Stimulated activated CD4-positive, alpha-beta T cell treated with anti-CD3 and anti-CD28 coated beads, Interleukin-1b, Interleukin-23, amount 100 ng/mL, for 48 hours (primary cell): ENCODE measurements at places on chromosomes 16 and 17.

DNA sequence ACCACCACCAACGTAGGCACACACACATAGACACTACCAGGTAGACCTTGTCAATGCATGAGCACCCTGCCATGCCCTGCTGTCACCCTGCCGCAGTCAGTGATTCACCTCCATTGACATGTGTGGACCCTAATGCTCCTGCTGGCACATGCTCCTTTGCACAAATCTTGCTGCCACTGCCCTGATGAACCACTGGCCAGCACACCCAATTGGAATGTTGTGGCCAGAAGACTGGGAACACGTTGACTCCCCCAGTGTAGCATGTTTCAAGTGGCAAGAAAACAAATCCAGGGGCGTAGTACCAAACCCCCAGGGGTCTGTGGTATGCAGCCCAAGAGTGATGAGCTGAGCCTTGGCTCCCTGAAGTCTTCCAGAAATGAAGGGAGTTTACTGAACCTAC is 486.4 kb upstream of the KIF2B start:
- DNase-seq, result no peak

GRCh38 chr16:89574681-89575246 is 794 bp upstream of the CPNE7 start:
- peak; percentile 55 for DNase-seq

- DNase-seq, result no peak
These were observed 36.7 kb downstream of the ZNRF1 start for GRCh38 chr16:75035410-75035968.

DNA sequence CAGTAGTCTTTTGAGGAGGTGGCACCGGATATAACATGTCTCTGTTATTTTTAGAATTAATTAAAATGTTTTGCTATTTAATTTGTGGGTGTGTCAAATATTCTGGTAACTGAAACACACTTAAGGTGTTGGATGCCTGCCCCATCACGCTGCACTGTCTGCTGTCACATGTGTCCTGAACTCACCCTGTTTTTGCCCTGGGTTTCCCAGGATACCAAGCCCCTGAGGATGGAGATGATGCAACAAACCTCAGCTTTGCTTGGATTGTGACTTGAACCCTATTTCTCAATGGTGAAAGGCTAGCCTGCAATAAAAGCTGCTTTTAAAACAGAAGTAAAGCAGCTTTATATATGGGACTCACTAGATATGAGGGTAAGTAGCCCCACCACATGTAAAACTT is 11.5 kb upstream of the DUSP14 start:
- no peak for DNase-seq

DNA sequence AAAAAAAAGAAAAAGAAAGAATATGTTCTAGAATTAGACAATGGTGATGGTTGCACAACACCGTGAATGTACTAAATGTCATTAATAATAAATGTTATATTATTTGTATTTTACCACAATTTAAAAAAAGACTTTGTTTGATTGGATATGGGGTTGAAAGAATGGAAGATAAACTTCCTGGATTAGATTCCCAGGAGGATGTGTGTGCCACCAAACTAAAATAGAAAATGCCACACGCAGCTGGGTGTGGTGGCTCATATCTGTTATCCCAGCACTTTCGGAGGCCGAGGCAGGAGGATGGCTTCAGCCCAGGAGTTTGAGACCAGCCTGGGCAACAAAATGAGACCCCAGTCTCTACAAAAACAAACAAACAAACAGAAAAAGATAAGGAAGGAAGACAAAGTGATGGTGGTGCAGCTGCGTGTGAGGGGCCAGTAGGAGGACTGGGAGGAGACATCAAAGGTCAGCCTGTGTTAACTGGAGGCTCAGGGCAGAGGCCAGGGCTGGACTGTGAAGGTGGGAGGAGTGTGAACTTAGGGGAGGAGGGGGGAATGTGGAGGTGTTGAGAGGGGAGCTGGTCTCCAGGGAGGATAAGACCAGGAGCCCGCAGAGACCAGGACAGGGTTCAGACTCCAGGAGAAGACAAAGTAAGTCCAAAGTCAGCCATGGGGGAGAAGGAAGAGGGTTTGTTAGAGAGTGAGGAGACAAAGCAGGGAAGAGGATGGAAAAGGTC is 4.1 kb downstream of the PECAM1 start:
- no peak for DNase-seq

GRCh38 chr16:57185446-57185944 is 344 bp downstream of the PSME3IP1 start:
- DNase-seq, result no peak

GRCh38 chr17:66403846-66404556 is 101.6 kb downstream of the PRKCA start:
- DNase-seq, result no peak

- no peak for DNase-seq
These were observed 3.1 kb upstream of the TLCD2 start for GRCh38 chr17:1713160-1713877.

- no peak for DNase-seq
These were observed 2.0 kb downstream of the SLC46A1 start for GRCh38 chr17:28404007-28404406.

DNA sequence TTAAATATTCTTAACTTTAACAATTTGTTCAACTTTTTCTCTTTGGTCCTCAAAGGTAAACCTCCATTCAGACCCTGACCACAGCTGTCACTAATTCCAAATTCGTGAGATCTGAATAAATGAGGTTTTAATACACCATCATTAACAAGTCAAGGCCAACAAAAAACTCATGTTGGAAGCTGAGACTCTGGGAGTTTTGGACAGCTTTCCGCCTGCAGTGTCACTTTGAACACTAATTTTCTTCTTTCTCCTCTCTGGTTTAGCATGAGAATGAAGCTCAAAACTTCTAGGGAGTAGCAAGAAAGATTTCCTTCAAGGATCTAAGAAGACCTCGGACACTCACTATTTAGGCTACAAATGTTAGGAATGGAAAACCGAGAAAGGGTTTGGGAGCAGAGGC is 32.7 kb upstream of the DNAH9 start:
- DNase-seq, result no peak

- DNase-seq, result no peak
These were observed 90.9 kb upstream of the BCAR1 start for GRCh38 chr16:75342308-75342811.

- DNase-seq, result no peak
These were observed 17.1 kb downstream of the LIG3 start for GRCh38 chr17:34997355-34997862.

DNA sequence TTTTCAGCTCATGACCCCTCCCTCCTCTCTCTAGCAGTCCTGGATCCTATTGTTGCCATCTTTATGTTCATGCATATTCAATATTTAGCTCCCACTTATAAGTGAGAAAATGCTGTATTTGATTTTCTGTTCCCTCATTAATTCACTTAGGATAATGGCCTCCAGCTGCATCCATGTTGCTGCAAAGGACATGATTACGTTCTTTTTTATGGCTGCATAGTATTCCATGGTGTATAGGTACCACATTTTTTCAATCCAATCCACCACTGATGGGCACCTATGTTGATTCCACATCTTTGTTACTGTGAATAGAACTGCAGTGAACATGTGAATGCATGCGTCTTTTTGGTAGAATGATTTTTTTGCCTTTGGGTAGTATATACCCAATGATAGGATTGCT is 188.4 kb downstream of the FOXL1 start:
- DNase-seq, result no peak

- DNase-seq, result no peak
These were observed 396.9 kb downstream of the CDH13 start for GRCh38 chr16:83023640-83024039.

DNA sequence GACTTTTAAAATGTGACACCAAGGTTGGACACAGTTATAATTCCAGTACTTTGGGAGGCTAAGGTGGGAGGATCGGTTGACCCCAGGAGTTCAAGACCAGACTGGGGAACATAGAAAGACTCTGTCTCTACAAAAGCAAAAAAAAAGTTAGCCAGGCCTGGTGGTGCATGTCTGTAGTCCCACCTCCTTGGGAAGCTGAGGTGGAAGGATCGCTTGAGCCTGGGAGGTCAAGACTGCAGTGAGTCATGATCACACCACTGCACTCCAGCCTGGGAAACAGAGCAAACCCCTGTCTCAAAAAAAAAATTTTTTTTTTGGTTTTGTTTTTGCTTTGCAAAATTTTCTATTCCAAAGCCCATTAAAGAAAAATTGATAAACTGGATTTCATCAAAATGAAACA is 281.4 kb downstream of the BCAS3 start:
- no peak for DNase-seq

- peak; percentile 6 for DNase-seq
These were observed 63.7 kb downstream of the SIAH1 start for GRCh38 chr16:48321317-48322036.

- no peak for DNase-seq
These were observed 59.8 kb upstream of the RBFOX3 start for GRCh38 chr17:79670537-79671084.

GRCh38 chr17:77613627-77614026 is 344.9 kb upstream of the TNRC6C start:
- no peak for DNase-seq

DNA sequence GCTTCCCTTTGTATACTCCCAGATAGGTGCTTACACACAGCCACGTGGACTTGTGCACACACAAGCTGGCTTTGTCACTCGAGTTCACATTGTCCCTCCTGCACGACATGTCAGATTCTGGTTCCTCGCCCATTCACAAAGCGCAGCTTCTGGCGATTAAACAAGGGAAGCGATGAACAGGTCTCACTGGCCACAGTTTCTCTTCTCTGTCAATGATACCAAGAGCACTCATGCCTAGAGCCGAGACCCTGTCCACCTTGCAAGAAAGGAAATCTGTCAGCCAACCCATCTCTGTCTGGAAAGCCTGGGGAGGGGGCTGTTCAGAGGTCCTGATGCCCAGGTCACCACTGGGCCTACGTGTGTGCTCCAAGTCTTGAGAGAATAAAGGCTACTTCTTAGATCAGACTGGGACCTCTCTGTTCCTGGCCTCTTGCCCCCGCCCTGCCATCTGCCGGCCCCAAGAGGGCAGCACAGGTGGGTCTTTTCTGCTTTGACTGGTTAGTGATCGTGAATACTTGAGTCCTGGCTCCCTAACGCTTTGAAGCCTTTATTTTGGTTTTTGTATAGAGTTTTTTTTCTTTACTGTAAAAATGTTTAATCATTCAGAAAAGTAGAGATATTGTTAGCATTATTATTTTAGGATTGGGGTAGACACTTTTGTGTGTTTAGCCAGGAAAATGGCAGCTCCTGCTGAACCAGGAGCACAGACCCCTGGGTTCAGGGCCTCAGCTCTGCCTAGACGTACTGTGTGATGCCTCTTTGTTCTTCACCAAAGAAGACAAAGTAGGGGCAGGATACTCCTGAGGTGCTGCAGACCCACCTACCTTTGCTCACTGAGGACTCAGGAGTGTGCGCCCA is 104.7 kb downstream of the MRM1 start:
- peak; percentile 50 for DNase-seq

GRCh38 chr17:45335721-45336120 is 18.9 kb upstream of the MAP3K14 start:
- DNase-seq, result no peak

GRCh38 chr16:58709333-58709732 is 24.8 kb upstream of the SLC38A7 start:
- DNase-seq, result no peak

- DNase-seq, result no peak
These were observed 178.8 kb downstream of the MAP2K6 start for GRCh38 chr17:69593351-69593715.

GRCh38 chr17:72205357-72205756 is 84.5 kb downstream of the SOX9 start:
- DNase-seq, result no peak

- no peak for DNase-seq
These were observed 41.0 kb downstream of the TADA2A start for GRCh38 chr17:37447641-37448040.

DNA sequence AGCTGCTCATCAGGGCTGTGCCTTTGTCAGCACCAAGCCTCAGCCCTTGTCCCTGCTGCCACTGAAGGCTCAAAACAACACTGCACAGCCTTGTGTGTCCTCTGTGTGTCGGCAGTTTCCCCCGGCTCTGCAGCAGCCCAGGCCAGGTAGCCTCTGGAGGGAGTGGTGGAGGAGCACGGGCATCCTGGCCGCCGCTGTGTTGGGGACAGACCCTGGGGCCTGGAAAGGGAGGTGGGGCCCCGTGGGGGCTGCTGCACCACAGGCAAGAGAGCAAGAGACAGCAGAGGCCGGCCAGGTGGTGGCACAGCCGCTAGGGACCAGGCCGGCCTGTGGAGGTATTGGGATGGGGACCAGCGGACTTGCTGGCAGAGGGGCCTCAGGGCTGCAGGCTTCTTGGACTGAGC is 96.9 kb upstream of the ZNF750 start:
- DNase-seq, result peak; percentile 0

- DNase-seq, result peak; percentile 20
These were observed 5.3 kb upstream of the EIF4A3 start for GRCh38 chr17:80152081-80152702.

DNA sequence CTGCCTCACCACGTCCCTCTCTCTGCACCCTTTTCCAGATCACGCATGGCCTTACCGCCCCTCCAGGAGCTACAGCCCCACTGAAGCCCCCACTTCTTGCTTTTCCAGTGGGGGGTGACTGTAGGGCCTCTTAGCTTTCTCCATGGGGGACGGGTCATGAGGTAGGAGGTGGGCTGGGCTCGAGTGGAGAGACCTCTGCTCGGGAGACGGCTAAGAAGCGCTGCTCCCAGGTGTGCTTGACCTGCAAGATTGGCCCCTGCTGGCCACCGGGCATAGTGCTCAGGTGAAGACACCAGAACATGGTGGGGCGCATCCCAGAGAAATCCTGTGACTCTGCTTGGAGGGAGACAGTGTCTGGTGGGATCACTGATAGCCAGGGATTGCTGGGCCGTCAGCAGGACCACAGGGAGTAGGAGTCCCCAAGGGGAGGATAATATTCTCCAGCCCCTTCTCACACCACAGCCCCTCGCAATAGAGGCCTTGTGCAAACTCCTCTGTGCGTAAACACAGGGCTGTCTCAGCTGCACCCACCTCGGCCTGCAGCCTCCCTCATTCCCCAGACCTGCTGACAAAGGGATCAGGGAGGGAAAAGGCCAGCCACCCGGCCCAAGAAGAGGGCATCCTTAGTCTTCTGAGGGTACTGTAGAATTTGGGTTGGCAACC is 8.9 kb upstream of the GALK1 start:
- no peak for DNase-seq

DNA sequence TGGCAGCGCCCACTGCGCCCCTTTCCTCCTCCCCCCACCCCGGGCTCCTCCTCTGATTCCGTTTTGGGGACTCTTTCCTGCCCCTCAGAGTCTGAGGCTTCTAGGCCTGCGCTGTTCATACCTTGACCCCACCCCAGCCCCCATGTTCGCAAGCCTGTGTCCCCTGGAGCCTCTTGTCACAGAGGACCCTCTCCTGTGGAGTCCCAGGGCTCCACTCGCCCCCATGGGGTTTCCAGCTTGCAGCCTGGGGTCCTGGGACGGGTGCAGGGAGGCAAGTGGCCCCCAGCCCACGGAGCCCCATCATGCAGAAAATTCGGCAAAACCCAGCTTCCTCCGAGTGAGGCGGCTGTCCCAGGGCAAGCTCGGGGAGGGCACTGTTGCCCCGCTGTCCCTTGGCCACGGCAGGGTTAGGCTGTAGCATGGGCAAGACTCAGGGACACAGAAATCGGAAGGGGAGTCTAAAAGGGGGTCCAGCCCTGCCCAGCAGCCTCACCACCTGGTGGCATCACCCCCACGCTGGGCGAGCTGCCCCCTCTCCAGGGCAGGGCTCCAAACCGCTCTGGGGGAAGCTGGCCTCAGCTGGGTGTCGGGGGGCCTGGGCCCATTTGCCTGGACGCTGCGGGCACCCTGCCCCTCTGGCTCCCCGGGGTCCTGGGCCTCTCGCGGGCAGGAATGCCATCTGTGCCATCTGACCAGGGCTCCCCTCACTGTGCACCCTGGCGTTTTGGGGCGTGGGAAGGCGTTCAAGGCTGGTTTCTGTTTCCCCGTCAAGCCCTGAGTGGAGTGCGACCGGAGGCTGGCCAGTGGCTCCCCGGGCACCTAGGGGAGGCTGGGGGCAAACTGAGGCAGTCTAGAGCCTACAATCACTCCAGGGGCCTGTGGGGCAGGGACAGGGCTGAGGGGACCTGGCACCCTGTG is 11.5 kb upstream of the BAHCC1 start:
- no peak for DNase-seq
